Stimulated activated CD4-positive, alpha-beta T cell treated with anti-CD3 and anti-CD28 coated beads, Interleukin-2, amount 100 ng/mL, for 24 hours (primary cell): ENCODE measurements at places on chromosomes 6 and 20.
A peak's percentile ranks its signal among the peaks of the same experiment; 100 is the strongest.

- DNase-seq: peak; percentile 51
These were observed 16.2 kb downstream of the GABRR2 start for GRCh38 chr6:89298680-89299465.

- DNase-seq: no peak
These were observed 67.0 kb downstream of the DNAAF9 start for GRCh38 chr20:3340443-3340842.

GRCh38 chr20:1019344-1019743 lies 17.2 kb upstream of the RSPO4 start:
- DNase-seq: no peak

DNA sequence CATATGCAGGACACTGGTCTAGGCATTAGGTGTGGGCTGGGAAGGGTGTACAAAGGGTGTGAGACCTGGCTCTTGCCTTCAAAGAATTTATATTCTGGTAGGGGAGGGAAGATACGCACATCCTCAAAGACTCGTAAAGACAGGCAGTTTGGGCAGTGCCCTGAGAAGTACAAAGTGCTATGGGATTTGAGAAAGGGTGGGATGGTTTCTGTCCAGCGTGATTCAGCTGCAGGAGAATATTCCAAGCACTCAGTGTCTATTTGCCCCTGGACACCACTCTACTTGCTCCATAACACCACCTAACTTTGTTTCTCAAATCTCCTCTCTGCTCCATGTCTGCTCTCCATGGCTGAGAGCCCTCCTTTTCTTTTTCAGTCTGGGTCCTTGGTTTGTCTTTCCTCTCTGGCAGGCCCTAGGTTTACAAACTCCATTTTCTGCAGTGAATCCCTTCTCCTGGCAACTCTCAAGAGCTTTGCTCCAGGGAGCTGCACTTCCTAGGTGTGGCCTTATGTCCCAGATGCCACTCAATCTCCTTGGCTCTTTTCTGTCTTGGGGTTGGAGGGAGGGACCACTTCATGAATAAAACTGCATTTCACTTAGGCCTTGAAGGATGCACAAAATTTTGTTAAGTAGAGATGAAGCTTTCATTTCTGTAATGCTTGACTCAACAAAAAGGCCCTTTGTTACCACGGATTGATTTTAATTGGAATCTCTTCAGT lies 310.4 kb downstream of the CLIC5 start:
- no peak for DNase-seq

- no peak for DNase-seq
These were observed 49.8 kb downstream of the MAP3K7 start for GRCh38 chr6:90537027-90537426.

GRCh38 chr20:54897787-54898186 lies 422.4 kb downstream of the DOK5 start:
- no peak for DNase-seq

GRCh38 chr20:48676125-48676524 lies 151.7 kb downstream of the PREX1 start:
- DNase-seq: no peak

- DNase-seq: no peak
These were observed 11.7 kb downstream of the ARFGEF2 start for GRCh38 chr20:48933017-48933766.

- DNase-seq: no peak
These were observed 19.4 kb downstream of the SDHAF4 start for GRCh38 chr6:70586114-70586513.

- no peak for DNase-seq
These were observed 684 bp upstream of the MED23 start for GRCh38 chr6:131628726-131629125.

GRCh38 chr20:45470262-45470931 lies 844 bp downstream of the WFDC2 start:
- peak; percentile 48 for DNase-seq

- no peak for DNase-seq
These were observed 39.3 kb downstream of the ALDH8A1 start for GRCh38 chr6:134910593-134910935.

- no peak for DNase-seq
These were observed 233.5 kb upstream of the AGPAT4 start for GRCh38 chr6:161507375-161507774.

DNA sequence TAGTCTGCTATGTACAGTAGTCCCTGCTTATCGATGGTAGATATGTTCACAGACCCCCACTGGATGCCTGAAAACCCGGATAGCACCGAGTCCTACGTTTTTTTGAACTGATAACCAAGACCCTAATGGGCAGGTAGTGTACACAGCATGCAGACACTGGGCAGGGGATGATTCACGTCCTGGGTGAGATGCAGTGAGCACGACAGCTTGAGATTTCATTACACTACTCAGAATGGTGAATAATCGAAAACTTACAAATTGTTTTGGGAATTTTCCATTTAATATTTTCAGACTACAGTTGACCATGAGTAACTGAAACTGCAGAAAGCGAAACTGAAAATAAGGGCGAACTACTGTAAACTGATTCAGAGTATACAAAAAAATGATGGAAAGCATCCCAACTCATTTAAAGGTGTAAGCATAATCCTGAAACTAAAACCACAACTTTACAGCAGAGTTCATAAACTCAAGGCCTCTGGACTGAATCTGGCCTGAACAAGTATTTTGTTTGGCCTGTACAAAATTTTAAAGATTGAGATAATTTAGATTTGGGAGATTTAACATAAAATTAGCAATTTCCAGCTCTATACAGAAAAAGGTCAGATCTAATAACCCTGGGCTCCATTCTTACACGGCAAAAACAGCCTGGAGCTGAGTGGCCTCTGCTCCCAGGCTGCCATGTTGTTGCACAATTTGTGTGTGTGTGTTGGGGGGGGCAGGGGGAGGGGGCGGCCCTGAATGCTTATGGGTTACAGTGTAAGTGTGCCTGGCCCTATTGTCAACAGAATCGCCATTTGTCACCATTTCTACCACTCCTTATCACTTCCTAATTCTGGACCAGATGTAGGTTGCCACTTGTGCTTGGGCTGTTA lies 34.9 kb downstream of the RNF24 start:
- peak; percentile 46 for DNase-seq

- DNase-seq: no peak
These were observed 134.4 kb downstream of the LRRC1 start for GRCh38 chr6:53929041-53929820.

GRCh38 chr6:156771761-156772160 lies 5.4 kb upstream of the ARID1B start:
- no peak for DNase-seq

DNA sequence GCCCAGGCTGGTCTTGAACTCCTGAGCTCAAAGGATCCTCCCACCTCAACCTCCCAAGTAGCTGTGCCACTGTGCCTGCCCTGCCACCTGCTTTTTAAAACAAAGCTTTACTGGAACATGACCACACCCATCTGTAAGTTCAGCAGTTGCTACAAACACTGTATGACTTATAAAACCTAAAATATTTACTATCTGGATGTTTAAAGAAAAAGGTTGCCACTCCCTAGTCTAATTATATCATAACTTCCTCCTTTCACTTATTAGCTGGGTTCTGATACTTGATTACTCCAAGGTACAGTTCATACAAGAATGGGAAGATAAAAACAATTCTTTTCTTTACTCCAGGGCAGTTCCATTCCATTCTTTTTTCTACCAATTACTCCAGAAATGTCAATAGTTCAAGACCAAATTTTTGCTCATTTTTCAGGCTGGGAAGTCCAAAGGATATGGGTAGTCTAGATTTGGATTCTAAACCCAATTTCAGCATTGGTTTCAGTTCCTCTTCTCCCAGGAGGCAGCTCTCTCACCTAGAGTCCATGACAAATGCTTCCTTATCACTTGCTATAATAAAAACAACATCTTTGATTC lies 63.1 kb downstream of the SEC63 start:
- DNase-seq: no peak

DNA sequence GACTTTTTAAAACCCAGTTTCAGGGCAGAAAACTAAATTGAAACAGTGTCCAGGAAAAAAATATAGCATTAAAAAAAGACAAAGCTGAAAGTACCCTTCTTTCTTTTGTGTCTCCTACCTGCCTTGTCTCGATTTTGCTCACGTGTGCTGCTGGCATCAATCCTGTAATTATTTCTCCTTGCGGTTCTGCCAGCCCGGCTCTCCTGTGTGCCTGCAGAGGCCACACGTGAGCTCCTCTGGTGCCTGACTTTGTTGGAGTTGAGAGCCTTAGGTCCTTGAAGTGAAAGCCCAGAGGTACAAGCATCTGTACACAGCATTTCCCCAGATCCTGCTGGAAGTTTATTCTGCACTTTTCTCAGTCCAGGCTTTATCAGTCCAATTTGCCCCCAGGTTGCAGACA lies 36.5 kb downstream of the GHRH start:
- no peak for DNase-seq

- DNase-seq: no peak
These were observed 115.7 kb downstream of the B3GAT2 start for GRCh38 chr6:70841112-70841511.

DNA sequence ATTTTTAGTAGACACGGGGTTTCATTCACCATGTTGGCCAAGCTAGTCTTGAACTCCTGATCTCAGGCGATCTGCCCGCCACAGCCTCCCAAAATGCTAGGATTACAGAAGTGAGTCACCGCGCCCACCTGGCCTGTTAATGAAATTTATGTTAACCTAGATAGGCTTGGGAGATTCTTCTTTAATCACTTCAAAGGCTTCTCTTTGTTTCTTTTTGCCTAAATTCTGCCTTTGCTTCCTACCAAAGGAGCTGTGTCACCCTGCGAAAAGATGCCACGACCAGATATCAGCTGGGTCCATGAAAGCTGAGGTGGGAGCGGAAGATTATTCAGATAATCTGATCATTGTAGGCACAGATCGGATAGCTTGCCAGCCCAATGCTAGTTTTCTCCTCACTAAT lies 75.3 kb downstream of the GMPR start:
- DNase-seq: no peak

- no peak for DNase-seq
These were observed 31.5 kb downstream of the NEDD9 start for GRCh38 chr6:11201015-11201414.

GRCh38 chr6:113857556-113858479 lies 673 bp downstream of the MARCKS start:
- DNase-seq: no peak

GRCh38 chr6:83117802-83118201 lies 50.3 kb downstream of the DOP1A start:
- DNase-seq: no peak

GRCh38 chr20:46022411-46023147 lies 6.4 kb upstream of the SLC12A5 start:
- peak; percentile 84 for DNase-seq
